NCI-H1105 treated with DMSO at 0.1 percent for 48 hours (cell line): ENCODE measurements at places on chromosomes 7 and 10.
A peak's percentile ranks its signal among the peaks of the same experiment; 100 is the strongest.

GRCh38 chr10:49283491-49283890 lies 15.5 kb upstream of the C10orf71 start:
- no peak for DNase-seq

GRCh38 chr7:70835658-70836057 lies 296.3 kb upstream of the GALNT17 start:
- DNase-seq = no peak

GRCh38 chr7:133547981-133548380 lies 295.1 kb downstream of the EXOC4 start:
- DNase-seq = no peak

- no peak for DNase-seq
Measured at GRCh38 chr7:129607471-129608120, 3.9 kb upstream of the NRF1 start.

GRCh38 chr7:135501402-135501801 lies 8.5 kb downstream of the CNOT4 start:
- no peak for DNase-seq

DNA sequence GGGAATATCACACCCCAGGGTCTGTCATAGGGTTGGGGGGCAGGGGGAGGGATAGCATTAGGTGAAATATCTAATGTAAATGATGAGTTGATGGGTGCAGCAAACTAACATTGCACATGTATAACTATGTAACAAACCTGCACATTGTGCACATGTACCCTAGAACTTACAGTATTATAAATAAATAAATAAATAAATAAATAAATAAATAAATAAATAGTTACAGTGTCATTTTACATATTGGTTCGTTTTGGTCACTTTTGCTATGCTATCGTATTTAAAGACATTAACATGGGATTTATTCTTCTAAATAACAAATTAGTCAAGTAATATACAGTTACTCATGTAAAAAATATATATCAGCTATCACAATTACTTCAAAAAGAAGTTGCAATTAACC lies 228.7 kb downstream of the HECW1 start:
- DNase-seq = no peak

DNA sequence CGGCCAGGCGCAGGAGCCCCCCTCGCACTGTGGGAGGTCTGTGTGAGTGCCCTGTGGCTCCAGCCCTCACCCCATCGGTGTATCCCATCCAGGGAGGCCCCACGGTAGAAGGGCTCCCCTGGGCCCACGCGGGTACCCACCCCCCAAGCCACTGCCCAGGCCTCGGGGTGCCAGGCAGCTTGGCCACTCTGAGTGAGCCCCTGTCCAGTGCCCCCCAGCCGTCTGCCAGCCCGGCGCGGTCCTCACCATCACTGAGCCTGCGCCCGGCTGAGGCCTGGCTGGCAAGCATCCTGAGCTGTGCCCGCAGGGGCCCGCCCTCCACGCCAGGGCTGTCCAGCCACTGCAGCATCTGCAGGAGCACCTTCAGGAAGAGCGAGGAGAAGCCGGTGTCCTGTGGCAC lies 19.2 kb upstream of the MICALL2 start:
- no peak for DNase-seq

DNA sequence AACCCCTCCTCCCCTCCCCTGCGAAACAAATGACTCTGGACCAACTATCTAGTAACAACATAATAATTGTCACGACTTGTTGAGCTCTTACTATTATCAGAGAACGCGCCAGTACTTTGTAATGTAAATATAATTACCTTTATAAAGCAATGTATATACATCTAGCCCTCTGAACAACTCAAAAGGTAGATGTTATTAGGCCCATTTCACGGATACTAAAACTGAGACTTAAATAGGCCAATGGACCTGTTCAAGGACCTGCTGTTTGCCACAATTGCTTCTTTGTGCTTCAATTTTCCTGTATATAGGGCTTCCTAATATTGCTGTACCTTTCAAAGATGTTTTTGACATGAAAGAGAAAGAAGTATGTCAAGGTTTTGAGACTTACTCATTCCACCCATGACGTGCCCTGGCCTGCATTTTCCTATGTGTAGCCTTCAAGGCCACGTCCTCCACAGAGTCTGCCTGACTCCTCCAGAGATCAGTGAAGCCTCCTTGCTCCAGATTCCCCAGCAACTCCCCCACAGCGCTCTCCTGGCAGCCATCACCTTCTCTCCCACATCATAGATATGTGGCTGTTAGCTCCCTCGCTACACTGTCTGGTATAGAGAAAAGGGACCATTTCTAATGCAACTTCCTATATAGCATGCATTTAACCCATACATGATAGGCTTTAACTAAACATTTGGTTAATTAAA lies 156.6 kb downstream of the SKIDA1 start:
- DNase-seq = no peak

GRCh38 chr7:28684650-28685241 lies 272.4 kb downstream of the CREB5 start:
- DNase-seq = no peak

- DNase-seq = no peak
Measured at GRCh38 chr7:43572516-43573049, 10.3 kb upstream of the STK17A start.

DNA sequence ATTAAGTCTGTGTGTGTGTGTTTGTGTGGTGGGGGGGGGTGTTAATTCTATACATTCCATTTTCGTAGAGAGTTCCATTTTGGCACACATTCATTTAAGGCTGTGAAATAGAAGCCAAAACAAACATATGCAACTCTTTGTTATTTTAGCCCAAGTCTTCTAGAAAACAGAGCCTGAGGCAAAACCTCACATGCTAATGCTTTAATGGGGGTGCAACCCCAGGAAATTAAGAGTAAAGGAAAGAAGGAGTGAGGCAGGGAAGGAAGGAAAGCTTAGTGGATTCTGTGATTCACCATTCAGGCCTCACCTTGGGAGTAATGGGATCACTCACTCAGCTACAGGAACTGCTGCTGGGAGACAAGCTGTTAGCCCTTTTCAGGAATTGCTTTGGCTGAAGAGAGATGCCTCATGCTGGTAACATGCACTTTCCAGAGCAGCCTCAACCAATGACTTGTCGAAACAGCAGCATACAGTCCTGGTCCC lies 73.0 kb upstream of the CTTNBP2 start:
- no peak for DNase-seq

DNA sequence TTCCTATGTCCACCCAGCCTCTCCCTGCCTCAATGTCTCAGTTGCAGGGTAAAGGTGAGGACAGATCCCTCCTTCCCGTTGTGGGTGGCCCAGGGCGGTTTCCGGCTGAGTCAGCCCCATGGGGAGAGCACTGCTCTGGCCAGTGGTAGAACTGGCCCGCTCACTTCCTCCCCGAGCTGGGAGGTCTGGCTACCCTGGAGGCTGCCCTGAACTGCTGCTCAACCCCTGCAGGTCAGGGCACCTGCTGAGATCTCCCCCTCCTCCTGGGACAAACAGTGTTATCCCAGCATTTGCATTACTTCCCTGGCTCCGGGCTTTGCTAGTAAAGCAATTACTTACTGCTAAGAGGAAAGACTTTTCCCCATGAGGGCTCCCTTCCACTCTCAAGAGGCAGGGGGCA lies 21.4 kb upstream of the IMPDH1 start:
- DNase-seq = no peak

GRCh38 chr7:144907577-144907976 lies 71.7 kb upstream of the TPK1 start:
- DNase-seq = no peak

DNA sequence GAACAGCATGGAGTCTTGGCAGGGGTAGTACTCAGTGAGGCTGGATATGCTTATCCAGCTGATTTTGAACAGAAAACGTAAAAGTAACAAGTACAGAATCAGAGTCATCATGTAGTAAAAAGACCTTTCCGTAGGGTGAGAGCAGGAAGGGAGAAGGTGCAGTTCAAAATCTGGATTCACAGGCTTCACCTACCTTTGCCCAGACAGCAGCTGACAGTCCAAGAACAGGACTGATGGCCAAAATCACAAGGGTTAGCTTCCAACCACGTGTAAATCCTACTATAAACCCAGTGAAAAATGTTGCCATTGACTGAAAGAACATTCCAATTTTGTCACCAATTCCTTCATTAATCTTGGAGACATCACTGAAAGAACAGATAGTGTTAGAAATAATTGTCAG lies 34.8 kb downstream of the ABCB1 start:
- no peak for DNase-seq

- no peak for DNase-seq
Measured at GRCh38 chr10:64071218-64071617, 550.0 kb downstream of the REEP3 start.

GRCh38 chr7:13770305-13770704 lies 219.2 kb downstream of the ETV1 start:
- no peak for DNase-seq

DNA sequence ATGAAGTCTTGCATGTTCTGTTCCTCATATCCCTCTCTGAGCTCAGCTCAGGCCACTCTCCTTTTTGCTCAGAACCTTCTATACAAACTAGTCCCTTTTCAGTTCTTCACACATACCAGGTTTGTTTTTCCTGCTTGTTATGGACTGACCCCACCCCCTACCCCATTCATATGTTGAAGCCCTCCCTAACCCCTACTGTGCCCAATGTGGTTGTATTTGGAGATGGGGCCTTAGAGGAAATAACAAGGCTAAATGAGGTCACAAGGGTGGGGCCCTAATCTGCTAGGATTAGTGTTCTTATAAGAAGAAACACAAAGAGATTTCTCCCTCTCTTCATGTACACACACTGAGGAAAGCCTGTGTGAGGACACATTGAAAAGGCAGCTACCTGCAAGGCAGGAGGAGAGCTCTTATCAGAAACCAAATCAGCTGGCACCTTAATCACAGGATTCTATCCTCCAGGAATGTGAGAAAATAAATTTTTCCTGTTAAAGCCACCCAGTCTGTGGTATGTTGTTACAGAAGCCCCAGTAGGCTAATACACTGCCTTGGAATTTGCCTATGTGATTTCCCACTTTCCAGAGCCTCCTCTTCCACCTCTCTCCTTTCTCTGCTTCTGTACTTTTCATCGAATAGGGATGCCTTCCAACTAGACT lies 67.3 kb upstream of the DNAJB12 start:
- DNase-seq = no peak

DNA sequence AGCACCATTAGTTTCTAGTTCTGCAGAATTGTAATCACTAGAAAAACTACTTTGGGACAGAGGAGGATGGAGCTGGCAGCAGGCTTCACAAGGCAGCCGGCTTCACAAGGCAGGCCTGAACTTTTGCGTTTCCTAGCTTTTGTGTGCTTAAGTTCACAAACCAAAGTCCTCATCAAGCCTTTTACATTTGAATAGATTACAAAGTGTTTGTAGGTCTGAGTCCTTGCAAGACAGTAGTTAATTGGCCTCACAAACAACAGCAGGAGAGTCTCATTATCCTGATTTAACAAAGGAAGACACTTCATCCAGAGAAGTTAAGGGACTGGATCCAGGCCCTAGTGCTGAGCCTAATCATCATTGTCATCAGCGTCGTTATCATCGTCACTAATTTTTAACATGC lies 147.8 kb upstream of the AUTS2 start:
- DNase-seq = peak; percentile 20

- no peak for DNase-seq
Measured at GRCh38 chr7:13540429-13540828, 449.0 kb downstream of the ETV1 start.
